ENCODE measurements at places on chromosomes 5 and 9. TPM values are rescaled to one million over a fixed set of nuclear protein-coding genes. Genes with fewer than 3 reads are reported as not detected.

- no peak for DNase-seq
These were observed 143.9 kb upstream of the SLC1A3 start for GRCh38 chr5:36462295-36463021.

GRCh38 chr5:124234022-124234769, 512.2 kb downstream of the ZNF608 start:
- no peak for DNase-seq

DNA sequence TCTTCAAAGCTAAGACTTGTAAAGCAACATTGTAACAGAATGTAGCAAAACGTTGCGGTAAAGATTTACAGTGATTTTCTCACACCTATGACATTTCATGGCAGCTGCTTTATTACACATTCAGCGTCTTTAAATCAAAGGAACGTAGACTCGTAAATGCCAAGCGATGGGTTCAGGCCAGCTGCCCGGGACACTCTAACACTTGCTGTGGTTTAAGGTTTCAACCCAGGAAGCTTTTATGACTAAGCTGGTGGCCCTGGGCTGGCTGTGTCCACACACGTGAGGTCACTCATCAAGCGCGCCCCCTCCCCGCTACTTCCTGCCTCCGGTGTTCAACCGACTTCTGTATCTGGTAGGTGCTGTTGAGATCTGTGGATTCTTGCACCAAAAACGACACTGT, 2.5 kb downstream of the SLC6A18 start:
- no peak for DNase-seq

The PFN3 gene
- not detected for total RNA-seq

GRCh38 chr5:35644543-35644942, 26.9 kb downstream of the SPEF2 start:
- peak; percentile 8 for DNase-seq

- no peak for DNase-seq
These were observed 818.0 kb upstream of the ZNF608 start for GRCh38 chr5:125564317-125564975.

DNA sequence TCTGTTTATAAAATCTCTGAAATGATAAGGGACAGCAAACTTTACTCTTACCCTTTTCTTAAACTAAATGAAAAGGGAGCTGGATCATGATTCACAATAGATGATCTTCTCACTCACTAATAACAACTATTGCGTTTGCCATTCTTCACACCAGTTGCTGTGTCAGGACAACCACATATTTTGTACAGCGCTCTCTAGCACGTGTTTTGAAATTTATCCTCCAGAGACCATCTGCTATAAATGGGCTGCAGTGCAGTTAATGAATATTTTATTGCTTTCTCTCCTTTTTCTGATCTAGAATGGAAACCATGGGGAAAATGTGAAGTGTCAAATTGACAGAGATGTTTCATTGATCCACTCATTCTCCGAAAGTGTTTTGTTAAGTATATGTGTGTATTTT, 258.4 kb upstream of the CCNH start:
- DNase-seq: no peak

The GPR151 gene
- not detected for total RNA-seq

GRCh38 chr9:4614627-4615026, 47.5 kb upstream of the PLPP6 start:
- no peak for DNase-seq

DNA sequence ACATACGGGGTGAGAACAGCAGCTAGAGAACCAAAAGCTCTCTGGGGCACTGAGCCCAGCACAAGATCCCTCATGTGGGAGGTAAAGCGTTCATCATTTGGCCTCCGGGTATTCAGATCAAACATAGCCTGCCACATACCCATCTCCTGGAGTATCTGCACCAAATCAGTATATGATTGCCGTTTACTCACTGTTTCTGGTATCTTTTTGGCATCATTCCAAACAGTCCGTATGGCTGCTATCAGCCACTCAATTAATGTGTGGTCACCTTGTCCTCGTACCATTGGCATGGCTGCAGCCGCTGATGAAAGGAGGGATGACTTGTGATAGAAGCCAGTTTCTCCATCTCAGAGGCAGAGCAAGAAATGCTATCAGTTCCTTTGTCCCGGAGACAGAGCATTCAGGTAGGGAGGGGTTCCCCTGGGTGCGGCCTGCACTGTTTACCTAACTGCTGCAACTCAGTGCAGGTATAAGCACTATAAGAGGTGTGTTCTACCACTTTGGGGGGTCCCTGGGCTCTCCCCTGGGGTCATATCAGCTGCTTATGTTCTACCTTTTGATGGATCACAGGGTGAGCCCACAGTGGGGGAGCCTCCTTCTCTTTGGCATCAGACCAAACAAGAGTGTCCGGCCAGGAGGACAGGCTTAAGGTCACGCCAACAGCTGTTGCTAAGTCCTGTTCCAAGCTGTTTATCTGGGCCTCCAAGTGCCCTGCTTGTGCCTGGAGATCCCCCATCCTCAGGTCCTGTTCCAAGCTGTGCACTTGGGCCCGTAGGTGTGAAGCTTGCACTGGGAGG, 9.4 kb downstream of the DMAC1 start:
- no peak for DNase-seq

- no peak for DNase-seq
These were observed 240.5 kb upstream of the DAB2 start for GRCh38 chr5:39665328-39665727.

The ZNF454 gene
- total RNA-seq: not detected

GRCh38 chr5:176614805-176615478, 5.0 kb upstream of the GPRIN1 start:
- DNase-seq: no peak

- DNase-seq: no peak
These were observed 95.6 kb downstream of the HSPA4 start for GRCh38 chr5:133147411-133147810.

DNA sequence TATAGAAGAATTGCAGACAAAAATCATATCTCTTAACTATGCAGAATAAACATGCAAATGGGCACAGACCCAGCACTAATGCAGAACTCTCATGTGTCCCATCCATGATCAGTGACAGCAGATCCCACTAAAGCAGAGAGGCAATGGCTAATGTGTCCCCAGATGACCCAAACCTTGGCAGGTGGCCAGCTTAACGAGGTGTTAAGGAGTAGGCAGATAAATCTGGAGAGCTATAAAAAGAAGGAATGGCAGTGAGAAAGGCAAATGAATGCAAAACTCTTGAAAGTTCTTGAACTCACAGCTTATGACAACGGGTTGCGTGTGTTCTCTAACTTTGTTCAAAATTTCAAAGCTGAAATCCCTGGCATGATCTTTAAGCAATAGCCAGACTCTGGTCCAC, 265.4 kb downstream of the RASEF start:
- no peak for DNase-seq

DNA sequence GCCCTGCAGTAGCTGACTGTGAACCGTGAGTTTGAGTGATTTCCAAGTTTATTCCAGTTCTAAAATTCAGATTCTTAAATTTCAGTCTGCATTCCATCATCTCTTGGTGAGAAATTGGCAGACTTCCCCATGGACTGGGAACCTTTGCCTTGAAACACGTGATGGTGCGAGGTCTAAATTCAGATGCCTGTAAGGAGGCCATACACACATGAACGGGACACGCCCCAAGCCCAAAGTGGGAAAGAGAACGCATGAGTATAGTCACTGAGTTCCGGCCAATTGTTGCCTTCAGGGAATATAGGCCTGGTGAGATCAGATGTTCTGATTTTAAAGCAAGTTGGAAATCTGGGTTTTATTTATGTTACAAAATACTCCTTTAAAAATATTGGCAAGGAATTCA, 1084.4 kb upstream of the WWC1 start:
- DNase-seq: no peak

- no peak for DNase-seq
These were observed 22.9 kb downstream of the OR2V2 start for GRCh38 chr5:181170237-181170825.

GRCh38 chr9:106846857-106847256, 16.1 kb upstream of the ZNF462 start:
- no peak for DNase-seq

GRCh38 chr5:53424686-53425615, 55.5 kb upstream of the FST start:
- DNase-seq: no peak

DNA sequence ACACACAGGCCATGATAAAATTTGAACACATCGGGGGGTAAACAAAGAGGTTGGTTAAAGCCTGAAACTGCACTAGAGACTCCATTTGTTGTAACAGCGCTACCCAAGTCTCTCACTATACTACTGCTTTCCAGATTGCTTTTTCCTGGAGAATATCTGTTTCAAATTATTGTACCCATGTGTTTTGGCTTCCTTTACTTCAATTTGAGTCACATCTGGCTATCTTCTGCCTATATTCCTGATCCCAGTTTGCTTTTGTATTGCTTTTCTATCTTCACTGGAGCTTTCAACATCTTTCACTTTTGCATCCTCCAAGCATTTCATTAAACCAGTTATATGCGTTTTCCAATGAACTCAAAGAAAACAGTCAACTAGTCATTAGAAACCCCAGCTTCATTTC, 404.7 kb downstream of the MLLT3 start:
- DNase-seq: no peak

DNA sequence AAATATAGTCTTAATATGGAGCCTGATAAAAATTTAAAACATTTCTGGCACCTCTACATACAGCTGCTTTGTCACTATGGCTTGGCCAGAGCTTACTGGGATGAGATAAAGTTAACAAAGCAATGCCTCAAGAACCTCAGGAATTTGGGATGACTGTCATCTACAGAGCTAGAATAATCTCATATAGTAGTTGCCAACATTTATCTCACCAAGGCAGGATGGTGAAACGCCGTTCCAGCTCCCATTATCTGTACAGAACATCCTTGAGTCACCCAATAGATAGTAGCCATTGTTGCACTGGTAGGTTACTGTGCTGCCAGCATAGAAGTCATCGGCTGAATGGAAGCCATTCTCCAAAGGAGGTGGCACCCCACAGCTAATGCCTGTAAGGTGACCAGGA, 94.6 kb upstream of the TXNDC8 start:
- no peak for DNase-seq

The SWI5 gene
- 18.2 TPM for total RNA-seq

- DNase-seq: no peak
These were observed 917.0 kb downstream of the CDH9 start for GRCh38 chr5:26121338-26121737.

DNA sequence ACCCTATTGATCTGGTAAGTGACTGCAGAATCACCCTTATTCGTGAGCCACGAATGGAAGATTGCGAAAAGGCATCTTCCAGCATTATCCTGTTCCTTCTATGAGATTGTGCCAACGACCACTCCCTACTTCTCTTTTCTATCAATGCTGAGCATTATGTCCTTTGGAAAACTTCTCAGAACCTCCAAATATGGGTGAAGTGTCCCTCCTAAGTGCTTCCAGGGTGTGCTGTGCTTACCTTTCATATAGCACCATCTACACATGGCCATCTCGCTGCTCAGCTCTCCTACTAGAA, 14.7 kb upstream of the LCP2 start:
- no peak for DNase-seq

The XRCC4 gene
- 24.3 TPM for total RNA-seq

DNA sequence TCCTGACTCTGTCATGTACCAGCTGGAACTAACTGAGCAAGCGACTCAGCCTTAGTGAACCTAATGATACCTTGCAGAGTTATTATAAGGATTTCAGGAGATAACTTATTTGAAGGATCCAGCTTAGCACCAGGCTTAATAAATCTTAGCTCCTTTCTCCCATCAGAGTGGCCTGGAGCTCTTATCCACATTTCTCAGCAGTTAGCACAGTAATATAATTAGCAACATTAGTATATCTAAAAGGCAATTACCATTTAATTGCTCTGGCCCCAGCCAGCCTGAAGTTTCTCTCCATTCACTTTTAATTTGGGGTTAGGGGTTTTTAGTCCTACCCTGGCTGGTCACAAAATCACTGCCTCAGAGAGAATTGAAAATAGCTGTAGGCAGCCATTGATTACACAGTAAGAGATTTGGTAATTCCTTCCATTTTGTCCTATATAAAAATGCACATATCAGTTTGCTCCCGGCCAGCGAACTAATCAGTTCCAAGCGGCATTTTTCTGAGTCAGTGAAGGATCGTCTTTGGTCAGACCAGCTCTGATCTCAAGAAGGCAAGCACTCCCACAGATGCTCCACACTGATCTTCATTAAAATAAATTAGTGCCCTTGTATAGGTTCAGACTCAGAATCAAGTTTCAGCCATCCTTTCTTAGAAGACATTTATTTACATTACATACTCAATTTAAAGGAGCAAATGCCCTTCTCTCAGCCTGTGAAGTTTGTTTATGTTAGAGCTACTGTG, 56.6 kb downstream of the SNCAIP start:
- no peak for DNase-seq

DNA sequence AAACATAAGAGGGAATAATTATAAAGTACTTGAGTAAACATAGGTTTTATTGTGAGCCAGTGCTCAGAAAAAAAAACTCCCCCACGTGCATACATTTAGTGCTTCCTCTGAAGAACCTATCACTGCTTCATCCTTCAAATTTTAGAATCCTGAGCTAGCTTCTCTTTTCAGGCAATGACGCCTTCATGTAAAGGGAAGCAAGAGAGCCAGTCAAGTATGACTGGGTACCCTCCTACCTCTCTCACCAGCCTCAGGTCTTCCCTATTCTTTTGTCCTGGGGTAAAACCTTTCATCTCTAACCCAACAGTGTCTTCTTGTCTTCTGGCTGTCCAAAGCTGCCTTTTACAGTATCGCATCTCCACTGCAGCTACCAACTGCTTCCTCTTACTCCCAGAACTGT, 32.0 kb downstream of the PLPP1 start:
- peak; percentile 4 for DNase-seq

DNA sequence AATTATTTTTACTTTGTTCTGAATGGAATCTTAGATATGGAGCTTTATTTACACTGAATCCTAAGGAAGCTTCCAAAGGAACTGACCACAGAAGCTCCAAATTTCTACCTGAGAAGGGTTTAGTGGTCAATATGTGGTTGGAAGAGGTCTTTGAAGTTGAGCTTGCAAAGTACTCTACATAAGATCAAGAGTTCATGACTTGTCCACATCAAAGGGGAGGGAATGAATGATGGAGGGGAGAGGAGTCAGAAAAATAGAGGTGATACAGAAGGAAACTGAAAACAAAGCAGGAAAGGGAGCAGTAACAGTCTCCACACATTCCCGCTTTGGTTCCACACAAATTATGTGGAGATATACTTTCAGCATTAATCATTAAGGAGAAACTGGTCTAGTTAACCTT, 450.9 kb downstream of the HINT1 start:
- no peak for DNase-seq

The NEUROG1 gene
- not detected for total RNA-seq

GRCh38 chr5:1723957-1724821, 75.4 kb downstream of the MRPL36 start:
- DNase-seq: no peak

The CDH6 gene
- not detected for total RNA-seq

The UBE2D2 gene
- total RNA-seq: 271 TPM

The F2RL2 gene
- not detected for total RNA-seq
